ENCODE measurements at places on chromosomes 11 and 22.

DNA sequence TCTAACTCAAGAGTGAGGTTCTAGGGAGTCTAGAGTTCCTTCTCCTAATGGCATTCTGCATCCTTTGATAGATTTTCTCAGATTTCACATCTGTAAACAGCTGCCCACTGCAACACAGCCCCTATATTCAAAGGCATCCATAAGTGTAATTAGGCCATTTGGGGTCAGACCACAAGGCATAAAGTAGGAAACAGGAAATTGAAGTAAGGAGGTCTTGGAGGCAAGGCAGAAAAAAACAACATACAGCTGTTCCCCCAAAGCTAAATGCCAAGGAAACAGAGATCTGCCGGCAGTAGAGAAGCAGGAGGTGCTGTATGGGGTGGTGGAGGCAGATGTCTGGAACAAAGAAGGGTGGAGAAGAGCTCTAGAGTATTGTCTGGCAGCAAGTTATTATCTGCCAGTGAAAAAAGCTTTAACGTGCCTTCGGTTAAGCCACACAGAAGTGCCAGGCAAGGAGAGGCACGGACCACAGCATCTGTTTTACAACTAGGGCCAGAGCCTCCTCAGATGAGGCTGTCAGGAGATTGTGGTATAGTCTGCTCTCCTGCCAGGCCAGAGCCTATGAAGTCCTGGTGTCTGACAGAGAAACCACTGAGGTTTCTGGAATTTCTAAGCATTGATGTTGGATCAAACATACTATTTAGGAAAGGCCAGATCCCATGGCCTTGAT, 100.2 kb upstream of the CHRM4 start:
- DNase-seq: no peak

DNA sequence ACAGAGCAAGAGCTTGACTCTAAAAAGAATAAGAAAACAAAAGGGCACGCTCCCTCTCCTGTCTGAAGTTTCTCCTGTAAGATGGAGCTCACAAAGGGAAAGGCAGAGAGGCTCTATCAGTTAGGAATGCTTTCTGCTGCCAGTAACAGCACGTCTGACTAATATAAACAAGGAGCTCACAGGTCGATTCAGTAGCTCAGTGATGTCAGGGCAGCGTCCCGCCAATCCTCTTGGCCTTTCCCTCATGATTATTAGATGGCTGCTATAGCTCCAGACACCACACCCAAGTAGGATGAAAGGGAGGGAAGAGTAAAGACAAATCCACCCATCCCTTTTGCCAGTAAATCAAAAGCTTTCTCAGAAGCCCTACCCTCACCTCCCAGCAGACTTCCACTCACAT, 51.3 kb upstream of the HMGXB4 start:
- DNase-seq: no peak

- no peak for DNase-seq
These were observed 19.9 kb upstream of the CTR9 start for GRCh38 chr11:10731064-10731680.

DNA sequence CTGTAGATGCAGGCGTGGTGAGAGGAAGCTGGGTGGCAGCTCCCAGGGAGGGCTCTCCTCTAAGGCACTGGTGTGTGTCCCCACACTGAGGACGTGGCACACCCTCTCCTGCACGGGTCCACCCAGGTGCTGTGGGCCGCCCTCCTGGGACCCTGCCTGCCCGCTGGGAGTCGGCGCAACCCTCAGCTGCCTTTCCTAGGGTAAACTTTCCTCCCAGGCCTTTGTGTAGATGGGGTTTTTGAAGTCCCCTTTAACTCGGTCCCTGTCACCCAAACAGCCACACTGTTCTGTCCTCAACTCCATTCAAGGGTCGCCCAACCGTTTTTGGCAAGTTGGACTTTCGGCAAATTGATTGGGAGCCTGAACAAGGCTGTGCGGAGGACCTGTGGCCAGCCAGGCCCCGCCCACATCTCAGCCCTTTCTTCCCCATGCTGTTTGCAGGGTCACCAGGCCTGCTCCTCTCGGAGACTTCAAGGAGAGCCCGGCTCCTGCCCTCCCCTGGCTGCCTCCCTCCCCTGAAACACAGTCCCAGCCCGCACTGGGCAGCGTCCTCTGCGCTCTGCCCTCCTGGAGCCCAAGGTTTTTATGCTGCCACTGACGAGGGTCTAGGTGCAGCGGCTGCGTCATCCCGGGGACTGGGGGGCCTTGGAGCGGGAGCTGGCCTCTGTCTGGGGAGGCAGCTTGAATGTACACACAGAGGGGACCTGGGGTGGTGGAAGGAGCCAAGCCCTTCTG, 1126.2 kb downstream of the BRD1 start:
- DNase-seq: no peak

DNA sequence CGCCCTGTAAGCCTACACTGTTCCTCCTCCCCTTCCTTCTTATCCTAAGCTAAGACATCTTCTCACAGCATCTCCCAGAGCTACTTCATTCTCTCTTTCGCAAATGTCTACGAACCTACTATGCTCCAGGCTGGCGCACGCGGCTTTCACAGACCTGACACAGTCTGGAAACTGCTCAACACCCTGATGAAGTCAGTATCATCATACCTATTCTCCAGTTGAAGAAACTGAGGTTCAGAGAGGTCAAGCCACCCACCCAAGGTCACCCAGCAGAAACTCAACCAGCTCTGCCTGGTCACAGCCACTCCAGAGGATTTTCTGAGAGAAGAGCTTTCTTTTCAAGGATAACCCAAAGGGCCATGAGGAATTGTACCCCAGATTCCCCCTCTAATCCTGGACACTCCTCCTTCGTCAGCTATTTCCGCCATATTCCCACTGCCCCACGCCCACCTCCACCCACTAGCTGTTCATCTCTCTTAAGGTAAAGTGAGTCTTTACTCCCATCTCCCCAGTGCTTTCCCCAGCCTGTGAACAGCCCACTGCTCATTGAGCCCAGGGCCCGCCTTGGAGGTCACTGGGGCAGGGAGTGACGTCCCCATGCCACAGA, 1.8 kb downstream of the KCNJ4 start:
- DNase-seq: no peak

- no peak for DNase-seq
These were observed 793.5 kb upstream of the CNTN5 start for GRCh38 chr11:98227278-98227677.

DNA sequence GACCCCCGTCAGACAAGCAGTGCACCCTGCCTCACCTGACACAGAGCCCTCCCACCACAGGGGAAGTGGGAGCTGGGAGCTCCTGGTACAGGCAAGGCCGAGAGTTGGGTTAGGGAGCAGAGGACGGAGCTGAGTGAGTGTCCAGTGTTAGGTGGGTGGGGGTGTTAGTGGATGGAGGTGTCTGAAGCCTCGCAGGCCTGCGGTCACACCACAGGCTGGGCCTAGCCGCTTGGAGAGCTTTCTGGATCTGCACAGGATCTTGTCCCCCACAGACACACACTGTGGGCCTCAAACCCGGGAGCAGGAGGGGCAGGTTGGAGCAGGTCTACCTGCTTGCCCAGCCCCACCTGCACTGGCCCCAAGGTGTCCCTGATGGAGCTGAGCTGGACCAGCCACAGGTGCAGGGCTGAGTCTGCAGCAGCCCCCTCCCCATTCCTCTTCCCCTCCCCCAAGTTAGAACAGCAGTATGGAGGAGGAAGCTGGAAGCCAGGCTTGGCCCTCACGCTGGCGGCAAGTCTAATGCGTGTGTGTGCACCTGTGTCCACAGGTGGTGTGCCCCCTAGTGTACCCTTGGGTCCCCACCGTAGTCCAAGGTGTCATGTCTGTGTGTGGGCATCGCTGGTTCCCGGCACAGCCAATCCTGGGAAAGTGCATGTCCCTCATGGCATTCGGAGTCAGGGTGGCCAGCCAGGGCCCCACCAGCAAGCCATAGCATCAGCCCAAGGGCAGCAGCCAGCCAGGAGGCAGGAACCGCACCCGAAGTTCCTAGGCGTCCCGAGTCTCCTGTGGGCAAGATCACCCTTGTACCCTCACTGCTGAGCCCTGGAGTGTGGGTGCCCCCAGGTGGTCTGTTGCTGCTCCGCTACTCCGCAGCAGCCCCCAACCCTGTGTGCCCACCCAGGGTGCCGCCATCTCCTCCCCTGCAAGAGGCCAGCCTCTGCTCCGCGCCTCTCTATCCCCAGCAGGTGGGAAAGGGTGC, 2.0 kb upstream of the GATD1 start:
- no peak for DNase-seq

Measured in caudate nucleus (tissue), 63 donors.